IMR-90 (cell line): ENCODE measurements at places on chromosomes 3 and 15. TPM values are rescaled to one million over a fixed set of nuclear protein-coding genes. Genes with fewer than 3 reads are reported as not detected.

Gene VGLL3
- 96.7 and 97.3 TPM in 2 replicates for total RNA-seq

Gene SCN11A
- total RNA-seq = under 0.01 TPM in 1 of 2 replicates, not detected in the other

Gene TCF12
- total RNA-seq = 123 and 160 TPM in 2 replicates

Gene RTP4
- total RNA-seq = not detected in 2 replicates

Gene GXYLT2
- total RNA-seq = 11.1 and 11.4 TPM in 2 replicates

Gene SEMA6D
- 17.4 and 18.3 TPM in 2 replicates for total RNA-seq

Gene ZIC4
- not detected in 2 replicates for total RNA-seq

Gene GUCA1C
- total RNA-seq = not detected in 2 replicates

Gene LMAN1L
- not detected in 2 replicates for total RNA-seq

Gene PDIA3
- 103 and 155 TPM in 2 replicates for total RNA-seq

Gene CTXN2
- not detected in 2 replicates for total RNA-seq

Gene PTPN23
- 4.4 and 4.5 TPM in 2 replicates for total RNA-seq

Gene SLC24A5
- not detected in 2 replicates for total RNA-seq

Gene UBA7
- total RNA-seq = 15.3 and 18.6 TPM in 2 replicates
